Stimulated activated CD4-positive, alpha-beta T cell treated with anti-CD3 and anti-CD28 coated beads, Interleukin-12 subunit alpha, Interleukin-12 subunit beta, amount 100 ng/mL, for 24 hours (primary cell): ENCODE measurements at places on chromosomes 7 and 10.

DNA sequence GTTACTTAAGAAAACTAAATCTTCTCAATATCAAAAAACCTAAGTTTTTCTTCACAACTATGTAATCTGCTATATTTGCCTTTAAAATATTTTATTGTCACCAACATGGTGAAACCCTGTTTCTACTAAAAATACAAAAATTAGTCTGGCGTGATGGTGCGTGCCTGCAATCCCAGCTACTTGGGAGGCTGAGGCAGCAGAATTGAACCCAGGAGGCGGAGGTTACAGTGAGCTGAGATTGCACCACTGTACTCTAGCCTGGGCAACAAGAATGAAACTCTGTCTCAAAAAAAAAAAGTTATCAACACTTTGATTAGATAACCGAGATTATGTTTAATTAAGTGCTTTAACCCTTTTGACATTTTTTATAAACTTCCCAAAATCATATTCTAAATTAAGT, 28.3 kb upstream of the CLDN4 start:
- no peak for DNase-seq

- DNase-seq, result no peak
Observed at GRCh38 chr10:130137090-130137448, 878 bp downstream of the GLRX3 start.

GRCh38 chr10:89566992-89567391, 31.6 kb upstream of the SLC16A12 start:
- no peak for DNase-seq

DNA sequence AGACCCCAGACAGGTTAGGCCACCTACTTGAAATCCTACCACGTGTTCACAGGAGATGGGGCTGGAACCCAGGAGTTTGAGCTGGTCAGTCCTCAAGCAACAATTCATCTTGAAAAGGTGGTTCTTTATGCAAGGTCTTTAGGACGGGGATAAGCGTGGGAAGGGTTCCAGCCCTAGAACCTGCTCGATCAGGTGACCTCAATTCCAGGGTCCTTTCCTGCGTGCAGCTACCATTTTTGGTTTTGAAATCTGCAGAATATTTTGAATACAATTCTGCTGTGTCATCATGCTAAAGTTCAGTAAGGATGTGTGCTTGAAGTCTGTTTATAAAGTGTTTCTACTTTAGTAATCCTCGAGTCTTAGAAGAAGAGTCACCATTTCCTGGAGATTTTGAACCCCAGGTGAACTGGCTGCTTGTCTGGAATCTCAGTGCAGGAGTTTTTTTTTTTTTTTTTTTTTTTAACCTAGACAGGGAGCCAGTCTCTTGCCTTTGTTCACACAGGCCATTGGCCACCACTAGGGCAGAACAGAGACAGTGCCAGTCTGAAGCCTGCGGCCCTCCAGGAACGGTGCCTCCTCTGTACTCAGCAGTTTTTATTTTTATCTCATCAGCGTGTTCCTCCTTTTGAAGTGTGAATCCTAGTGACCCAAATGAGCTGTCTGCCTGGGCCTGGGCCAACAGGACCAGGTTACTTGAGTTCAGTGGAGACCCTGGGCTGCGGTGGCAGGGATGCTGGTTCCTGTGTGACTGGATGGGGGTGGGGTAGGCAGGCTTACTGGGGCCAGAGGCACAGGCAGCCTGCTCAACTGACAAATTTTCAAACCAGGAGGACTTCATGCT, 54.6 kb downstream of the EEPD1 start:
- no peak for DNase-seq

DNA sequence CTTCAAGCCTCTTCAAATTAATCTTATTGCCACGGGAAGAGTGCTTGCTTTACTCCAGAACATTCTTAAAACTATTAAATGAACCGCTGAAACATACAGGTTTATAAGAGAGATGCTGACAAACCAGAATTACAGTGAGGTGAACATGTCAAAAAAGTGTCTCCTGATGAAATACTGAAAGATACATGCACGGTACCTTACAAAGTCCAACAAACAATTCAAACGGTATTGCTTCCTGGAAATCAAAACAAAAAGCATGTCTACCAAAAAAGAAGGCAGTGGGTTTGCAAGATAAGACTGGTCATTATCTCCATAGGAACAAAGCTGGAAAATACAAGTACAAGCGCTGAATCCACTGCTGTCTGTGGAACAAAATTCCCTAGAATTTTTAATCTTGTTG, 174.5 kb downstream of the DOCK4 start:
- no peak for DNase-seq

GRCh38 chr7:51592842-51593599, 276.4 kb upstream of the COBL start:
- DNase-seq, result no peak

- DNase-seq, result no peak
Observed at GRCh38 chr10:24762966-24763623, 39.4 kb upstream of the ARHGAP21 start.

GRCh38 chr7:128726059-128726736, 13.0 kb upstream of the CALU start:
- no peak for DNase-seq

- no peak for DNase-seq
Observed at GRCh38 chr7:123570390-123571182, 13.0 kb upstream of the NDUFA5 start.

GRCh38 chr10:60008816-60009215, 102.5 kb upstream of the CCDC6 start:
- DNase-seq, result no peak

DNA sequence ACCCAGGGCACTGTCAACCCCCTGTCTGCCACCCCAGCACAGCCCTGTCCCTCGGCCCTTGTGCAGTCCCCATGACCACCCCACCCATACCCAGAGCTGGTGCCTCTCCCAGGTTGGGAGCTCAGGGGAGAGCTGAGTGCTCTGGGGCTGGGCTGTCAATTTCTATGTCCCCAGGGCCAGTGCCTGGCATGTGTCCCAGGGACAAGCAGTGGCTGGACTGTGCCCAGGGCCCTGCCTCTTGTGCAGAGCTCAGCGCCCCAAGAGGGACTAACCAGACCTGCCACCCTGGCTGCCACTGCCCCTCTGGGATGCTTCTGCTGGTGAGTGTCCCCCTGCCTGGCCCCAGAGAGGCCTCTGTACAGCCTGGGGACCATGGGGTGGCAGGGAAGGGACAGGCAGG, 29.0 kb upstream of the ZNF862 start:
- no peak for DNase-seq
